ENCODE measurements at places on chromosomes 5 and 9.

DNA sequence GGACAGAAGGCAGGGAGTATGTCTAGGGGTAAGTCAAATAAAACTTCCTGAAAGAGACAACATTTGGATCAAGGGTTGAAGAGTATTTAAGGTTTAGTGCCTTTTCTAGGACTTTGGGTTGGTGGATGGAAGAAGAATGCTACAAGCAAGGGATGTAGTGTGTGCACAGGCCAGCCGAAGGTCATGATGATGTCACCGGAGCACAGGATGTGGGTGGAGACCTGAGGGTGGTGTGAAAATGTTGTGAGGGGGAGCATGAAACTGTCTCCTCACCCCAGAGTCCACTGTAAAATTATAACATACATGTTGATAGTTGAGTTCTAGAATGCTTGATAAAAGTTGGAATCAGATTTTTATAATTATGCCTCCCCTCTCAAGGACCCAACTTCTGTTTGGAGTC, 553.3 kb upstream of the SGCD start:
- no peak for DNase-seq

- DNase-seq = no peak
These were observed 218.9 kb downstream of the TARS1 start for GRCh38 chr5:33659526-33660169.

DNA sequence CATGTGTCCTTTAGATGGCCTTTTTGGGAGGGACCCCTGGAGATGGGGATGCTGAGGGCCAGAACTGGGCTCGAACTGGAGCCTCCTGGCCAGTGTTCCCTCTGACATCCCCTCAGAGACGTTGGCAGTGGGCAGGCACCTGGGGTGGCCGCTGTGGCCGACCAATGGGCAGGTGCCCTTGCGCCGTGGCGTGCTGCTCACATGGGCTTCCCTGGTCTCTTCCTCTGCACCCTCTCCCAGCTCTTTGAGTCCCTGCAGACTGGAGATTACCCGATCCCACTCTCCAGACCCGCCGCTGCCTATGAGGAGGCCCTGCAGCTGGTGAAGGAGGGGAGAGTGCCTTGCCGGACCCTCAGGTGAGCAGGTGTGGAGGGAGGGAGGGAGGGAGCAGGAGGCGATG, 19.9 kb upstream of the DOLPP1 start:
- DNase-seq = no peak

DNA sequence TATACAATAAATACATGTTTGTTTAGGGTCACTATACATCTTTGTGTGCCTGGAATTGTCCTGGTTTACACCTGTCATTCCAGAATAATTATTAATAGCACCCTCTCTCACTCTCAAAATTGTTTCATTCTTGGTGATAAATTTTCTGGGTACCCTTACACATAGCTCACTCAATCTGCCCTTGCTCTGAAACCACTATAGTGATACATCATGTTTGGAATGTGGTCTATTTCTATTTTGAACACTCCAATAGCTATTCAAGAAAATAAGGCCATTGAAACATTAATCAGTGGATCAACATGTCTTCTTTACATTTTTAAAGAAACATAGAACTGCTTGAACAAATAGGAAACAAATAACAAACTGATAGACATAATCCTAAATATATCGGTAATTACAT, 158.7 kb downstream of the ARRDC3 start:
- DNase-seq = no peak

- DNase-seq = no peak
These were observed 125.9 kb downstream of the NUDT12 start for GRCh38 chr5:103436656-103437055.

- no peak for DNase-seq
These were observed 74.9 kb upstream of the CER1 start for GRCh38 chr9:14797435-14797834.

DNA sequence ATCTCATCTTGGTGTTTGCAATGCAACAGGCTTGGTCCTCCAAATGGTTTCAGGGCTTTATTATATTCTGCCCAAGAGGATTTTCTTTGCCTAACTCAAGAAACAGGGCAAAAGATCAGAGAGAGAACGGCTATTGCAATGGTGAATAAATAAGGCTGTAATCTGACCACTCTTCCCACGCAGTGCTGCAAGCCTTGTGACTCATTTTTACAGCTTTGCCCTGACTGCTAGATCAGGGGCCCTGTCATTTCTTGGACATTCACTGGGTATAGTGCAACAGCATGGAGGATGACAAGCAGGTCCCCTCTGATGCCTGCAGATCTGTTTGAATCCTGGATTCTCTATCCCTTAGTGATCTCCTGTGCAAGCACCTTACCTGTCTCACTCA, 459.1 kb downstream of the EBF1 start:
- no peak for DNase-seq

DNA sequence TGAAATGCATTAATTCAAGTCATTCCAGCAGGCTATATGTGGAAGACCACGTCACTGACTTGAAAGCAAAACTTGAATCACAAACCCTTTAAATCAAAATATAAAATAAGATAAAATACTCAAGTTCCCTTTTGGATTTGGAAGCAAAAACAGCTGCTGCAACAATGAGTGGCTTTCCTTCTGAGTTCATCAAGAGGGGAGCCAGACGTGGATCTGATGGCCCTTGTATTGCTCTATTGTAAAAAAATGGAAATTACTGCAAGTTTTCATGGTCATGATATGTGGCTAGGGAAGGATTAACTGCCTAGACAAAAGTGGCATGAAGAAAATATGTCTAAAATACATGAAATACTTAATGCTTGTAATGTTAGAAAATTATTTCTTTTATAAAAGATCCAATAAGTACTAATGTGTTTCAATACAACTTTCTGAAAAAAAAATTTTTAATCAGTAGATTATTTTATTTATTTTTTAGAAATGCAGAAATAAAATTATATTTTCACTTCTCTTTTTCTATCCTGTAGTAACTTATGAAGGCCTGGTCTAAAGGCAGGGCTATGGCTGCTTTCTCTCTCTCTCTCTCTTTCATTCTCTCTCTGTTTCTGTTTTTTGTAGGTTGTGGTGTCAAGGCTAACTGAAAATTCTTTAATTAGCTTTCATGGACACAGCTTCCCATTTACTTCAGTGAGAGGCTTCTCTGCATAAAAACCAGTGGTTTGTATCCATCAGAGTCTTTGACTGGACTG, 24.0 kb downstream of the LIX1 start:
- no peak for DNase-seq

- no peak for DNase-seq
These were observed 129.0 kb upstream of the HMHB1 start for GRCh38 chr5:143682929-143683386.

- DNase-seq = no peak
These were observed 103.8 kb downstream of the PCSK1 start for GRCh38 chr5:96329289-96329688.

- DNase-seq = no peak
These were observed 25.7 kb downstream of the SLC1A1 start for GRCh38 chr9:4515958-4516375.

GRCh38 chr5:34749431-34749873, 89.5 kb upstream of the TTC23L start:
- DNase-seq = no peak

Data from activated effector memory CD4-positive, alpha-beta T cell treated with Interleukin-2 at 50 U/mL for 16 hours (primary cell).